ENCODE measurements at places on chromosomes 1 and 21.

GRCh38 chr1:56156971-56157876 lies 422.1 kb downstream of the PLPP3 start:
- DNase-seq: no peak

- no peak for DNase-seq
Observed at GRCh38 chr21:27149034-27149433, 182.1 kb upstream of the ADAMTS5 start.

GRCh38 chr1:115458426-115459114 lies 120.5 kb upstream of the NGF start:
- DNase-seq: no peak

- DNase-seq: no peak
Observed at GRCh38 chr1:154831462-154831861, 38.6 kb downstream of the KCNN3 start.

DNA sequence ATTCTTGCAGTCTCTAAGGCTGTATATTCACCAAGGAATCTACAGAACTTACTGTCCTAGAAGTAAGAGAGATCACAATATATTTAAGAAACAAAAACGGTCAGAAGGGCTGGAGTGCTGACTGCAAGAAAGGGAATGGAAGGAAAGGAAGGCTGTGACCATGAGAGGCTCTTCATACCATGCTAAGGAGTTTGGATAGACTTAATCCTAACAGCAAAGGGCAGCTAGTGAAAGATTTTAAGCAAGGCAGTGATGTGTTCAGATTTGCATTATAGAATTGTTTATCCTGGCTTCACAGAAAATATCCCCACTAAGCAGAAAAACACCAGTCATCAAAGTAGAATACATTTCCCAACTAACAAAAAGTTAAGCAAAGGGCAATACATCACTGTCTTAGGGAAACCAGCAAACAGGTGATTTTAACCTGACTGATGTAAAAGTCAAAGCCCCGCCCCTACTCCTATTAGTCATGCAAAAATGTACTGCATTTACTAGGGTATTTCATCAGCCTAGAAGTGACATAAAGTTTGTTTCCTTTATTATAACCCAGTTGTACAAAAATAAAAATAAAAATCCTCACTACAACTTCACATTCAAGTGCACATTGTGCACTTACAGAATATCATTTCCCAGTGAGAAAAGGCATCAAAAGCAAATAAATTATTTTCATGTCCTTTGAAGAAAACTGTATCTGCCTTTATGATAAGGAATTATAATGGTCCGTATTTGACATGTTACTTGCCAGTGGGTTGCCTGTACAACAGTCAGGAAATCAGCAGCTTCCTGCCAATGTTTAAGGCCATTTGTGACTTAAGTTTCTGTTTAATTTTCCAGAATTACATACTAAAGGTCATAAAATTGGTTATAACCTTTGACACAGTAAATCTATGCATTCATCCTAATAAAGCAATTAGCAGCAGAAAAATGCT lies 17.2 kb downstream of the JAK1 start:
- DNase-seq: peak; percentile 80

DNA sequence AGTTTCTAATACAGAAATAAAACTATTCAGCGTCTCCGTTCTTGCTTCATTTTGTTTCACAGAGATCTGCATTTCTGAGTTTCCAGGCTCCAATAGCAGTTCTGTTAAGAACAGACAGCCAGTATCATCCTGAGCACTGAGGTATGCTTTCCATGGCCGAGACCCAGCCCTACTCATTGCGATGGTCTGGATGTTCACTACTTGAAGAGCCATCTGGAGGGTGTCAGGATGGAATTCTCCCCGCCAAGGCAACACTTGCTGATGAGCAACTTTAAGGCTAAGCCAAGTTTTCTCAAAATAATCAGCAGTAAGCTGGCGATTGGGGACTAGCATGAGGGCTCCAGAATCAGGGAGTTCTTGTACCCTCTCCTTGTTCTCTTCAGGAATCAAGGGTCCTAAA lies 7.7 kb upstream of the BCL2L15 start:
- DNase-seq: no peak

- no peak for DNase-seq
Observed at GRCh38 chr1:67650061-67650460, 34.9 kb upstream of the GADD45A start.

- no peak for DNase-seq
Observed at GRCh38 chr1:69920426-69920825, 285.0 kb downstream of the LRRC40 start.

DNA sequence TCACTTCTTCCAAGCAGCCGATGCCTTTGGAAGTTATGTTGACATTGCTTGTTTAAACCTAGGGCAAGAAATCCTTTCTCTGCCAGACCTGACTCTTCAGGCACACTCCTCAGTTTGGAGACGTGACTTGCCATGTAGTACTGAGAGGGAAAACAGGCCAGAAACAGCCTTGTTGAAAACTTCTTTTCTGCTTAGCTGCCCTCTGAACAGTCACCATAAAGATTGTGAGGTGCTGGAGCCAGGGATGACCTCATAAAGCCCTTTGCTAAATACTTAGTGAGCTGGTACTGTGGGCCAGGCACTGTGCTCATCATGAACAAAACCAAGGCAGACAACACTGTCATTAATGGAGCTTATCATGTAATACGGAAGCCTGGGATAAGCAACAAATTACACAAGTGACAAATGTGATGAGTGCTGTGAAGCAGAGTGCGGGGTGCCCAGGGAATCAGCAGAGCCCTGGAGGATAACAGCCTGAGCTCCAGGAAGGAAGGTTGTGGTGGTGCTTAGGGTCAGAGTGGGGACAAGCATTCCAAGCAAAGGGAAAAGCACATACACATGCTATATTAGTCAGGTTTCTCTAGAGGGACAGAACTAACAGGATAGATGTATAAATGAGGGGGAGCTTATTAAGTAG lies 42.4 kb downstream of the MTARC1 start:
- no peak for DNase-seq

DNA sequence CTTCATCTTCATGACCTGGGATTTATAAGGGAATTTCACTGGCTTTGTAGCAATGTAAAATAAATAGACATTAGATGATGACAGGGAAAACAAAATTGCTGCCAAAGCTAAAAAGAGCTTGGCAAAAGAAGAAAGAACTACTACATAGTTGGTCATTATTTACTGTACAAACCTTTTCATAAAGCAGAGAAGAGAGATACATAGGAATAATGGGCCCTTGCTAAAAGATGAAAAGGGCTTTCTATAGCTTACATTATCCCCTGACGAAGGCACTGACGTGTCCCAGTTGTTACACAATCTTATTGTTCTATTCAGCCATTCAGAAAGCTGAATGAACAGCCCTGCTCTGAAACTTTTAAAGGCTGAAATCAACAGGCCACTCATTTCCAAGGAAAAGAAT lies 57.1 kb downstream of the ZC3H11B start:
- peak; percentile 70 for DNase-seq

- peak; percentile 31 for DNase-seq
Observed at GRCh38 chr1:204841798-204842197, 28.9 kb upstream of the NFASC start.

GRCh38 chr1:44584167-44584566 lies 90.1 kb downstream of the TMEM53 start:
- DNase-seq: no peak
